ENCODE measurements at places on chromosomes 12 and 14.

GRCh38 chr12:7108796-7109571, at the start of gene C1RL:
C1RL (minus strand) TSS chr12:7109214; CDS start chr12:7109180, 34 bp downstream.
- peak; percentile 57 for DNase-seq

- no peak for DNase-seq
These were observed 519 bp upstream of the AP1G2 start for GRCh38 chr14:23568021-23568599.

DNA sequence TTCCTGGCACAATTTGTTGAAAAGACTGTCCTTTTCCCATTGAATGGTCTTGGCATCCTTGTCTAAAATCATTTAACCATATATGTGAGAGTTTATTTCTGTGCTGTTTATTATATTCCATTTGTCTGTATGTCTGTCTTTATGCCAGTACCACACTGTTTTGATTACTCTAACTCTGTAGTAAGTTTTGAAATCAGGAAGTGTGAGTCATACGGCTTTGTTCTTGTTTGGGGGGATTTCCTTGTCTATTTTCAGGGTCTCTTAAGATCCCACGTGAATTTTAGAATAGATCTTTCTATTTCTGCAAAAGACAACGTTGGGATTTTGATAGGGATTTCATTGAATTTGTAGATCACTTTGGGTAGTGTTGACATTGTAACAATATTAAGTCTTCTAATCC, 88.5 kb downstream of the MYRFL start:
- DNase-seq = no peak

- peak; percentile 6 for DNase-seq
These were observed 2.7 kb upstream of the GALNT6 start for GRCh38 chr12:51393676-51394545.

- no peak for DNase-seq
These were observed 124.8 kb downstream of the FOXA1 start for GRCh38 chr14:37470251-37470650.
